ENCODE measurements at places on chromosomes 5 and 9. TPM values are rescaled to one million over a fixed set of nuclear protein-coding genes. Genes with fewer than 3 reads are reported as not detected.

- H3K4me3 ChIP-seq = no peak overlapping the region
- H3K4me1 ChIP-seq = no peaks in the 10 kb centered on the region
- no peaks in the 10 kb centered on the region for H3K27me3 ChIP-seq
- no peak for DNase-seq
- H3K27ac ChIP-seq = no peak overlapping the region
- no peaks in the 10 kb centered on the region for H3K36me3 ChIP-seq
These were observed 7.4 kb upstream of the C5orf46 start for GRCh38 chr5:147913786-147914185.

- H3K27me3 ChIP-seq = no peaks in the 10 kb centered on the region
- no peak overlapping the region for H3K4me3 ChIP-seq
- no peak overlapping the region for H3K27ac ChIP-seq
- peak; percentile 74 for DNase-seq
- H3K36me3 ChIP-seq = peaks cover 8% of the 10 kb centered on the region
- no peaks in the 10 kb centered on the region for H3K4me1 ChIP-seq
These were observed 9.8 kb downstream of the RACK1 start for GRCh38 chr5:181233801-181234454.

DNA sequence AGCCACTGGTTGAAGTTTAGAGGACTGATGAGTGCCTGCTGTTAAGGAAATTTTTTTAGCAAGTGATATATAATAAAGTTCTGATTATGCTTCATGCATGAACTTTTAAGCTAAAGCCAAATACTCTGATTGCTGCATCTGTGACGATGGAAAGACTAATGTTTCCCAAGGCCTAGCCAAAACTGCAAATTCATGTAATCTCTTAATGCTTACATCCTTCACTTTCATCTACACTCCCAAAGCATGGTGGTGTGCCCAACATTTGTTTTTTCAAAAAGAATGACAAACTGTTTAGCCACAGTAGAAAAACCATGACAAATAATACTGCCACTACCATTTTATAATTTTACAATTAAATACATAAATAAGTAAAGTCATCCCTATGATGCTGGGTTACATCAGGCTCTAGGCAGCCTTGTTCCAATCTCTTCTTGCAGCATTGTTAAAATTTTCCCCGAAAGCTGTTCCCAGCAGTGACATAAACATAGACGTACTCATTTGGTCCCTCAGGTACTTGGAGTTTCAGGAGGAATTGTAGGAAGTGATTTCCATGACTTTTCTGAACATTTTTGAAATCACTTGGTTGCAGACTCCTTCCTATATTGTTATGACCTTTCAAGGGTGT, 625.3 kb upstream of the DMAC1 start:
- no peaks in the 10 kb centered on the region for H3K27me3 ChIP-seq
- no peak overlapping the region for H3K27ac ChIP-seq
- no peaks in the 10 kb centered on the region for H3K4me1 ChIP-seq
- H3K4me3 ChIP-seq = no peak overlapping the region
- DNase-seq = no peak

DNA sequence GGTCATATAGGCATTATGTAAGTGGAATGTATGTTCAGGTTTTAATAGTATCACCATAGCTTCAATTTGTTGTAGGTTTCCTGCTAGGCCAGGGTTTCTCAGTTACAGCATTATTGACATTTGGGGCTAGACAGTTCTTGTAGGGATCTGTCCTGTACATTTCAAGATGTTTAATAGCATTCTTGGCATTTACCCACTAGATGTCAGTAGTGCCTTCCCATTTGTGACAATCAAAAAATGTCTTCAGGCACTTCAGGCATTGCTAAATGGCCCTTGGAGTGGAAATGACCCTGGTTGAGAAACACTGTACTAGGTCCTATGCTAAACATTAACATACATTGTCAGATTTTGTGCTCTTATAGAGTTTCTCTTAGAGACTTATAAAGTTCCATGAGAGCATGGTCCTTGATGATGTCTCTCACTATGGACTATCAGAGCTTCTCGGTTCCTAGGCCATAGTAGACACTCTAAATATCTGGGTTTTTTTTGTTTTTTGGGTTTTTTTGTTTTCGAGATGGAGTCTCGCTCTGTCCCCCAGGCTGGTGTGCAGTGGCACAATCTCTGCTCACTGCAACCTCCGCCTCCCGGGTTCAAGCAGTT, 1.4 kb downstream of the KIF20A start:
- peaks cover 18% of the 10 kb centered on the region for H3K4me1 ChIP-seq
- H3K27ac ChIP-seq = no peak overlapping the region
- H3K36me3 ChIP-seq = peaks cover 6% of the 10 kb centered on the region
- peak overlapping the region; percentile 85 for H3K4me3 ChIP-seq

DNA sequence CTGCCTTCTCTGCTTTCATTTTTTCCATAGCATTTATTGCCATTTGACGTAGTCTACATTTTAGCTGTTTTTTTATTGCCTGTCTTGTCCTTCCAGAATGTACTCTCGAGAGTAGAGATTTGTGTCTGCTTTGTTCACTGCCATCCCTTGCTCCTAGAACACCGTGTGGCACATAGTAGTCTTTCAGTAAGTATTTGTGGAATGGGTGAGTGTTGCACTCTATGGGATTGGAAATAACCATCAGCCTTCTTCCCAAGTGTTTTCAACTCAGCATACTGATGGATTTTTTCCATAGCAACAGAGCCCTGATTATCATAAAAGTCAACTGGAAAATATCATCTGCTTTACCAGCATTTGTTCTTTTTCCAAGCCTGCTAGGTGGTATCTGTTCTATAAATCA, 462.6 kb downstream of the ENC1 start:
- H3K27ac ChIP-seq = no peak overlapping the region
- no peaks in the 10 kb centered on the region for H3K27me3 ChIP-seq
- no peak overlapping the region for H3K4me3 ChIP-seq
- H3K4me1 ChIP-seq = no peaks in the 10 kb centered on the region
- no peaks in the 10 kb centered on the region for H3K36me3 ChIP-seq
- DNase-seq = no peak

GRCh38 chr5:148725675-148726074, 71.3 kb upstream of the HTR4 start:
- peaks cover 5% of the 10 kb centered on the region for H3K27me3 ChIP-seq
- H3K4me1 ChIP-seq = no peaks in the 10 kb centered on the region
- no peaks in the 10 kb centered on the region for H3K36me3 ChIP-seq
- no peak overlapping the region for H3K27ac ChIP-seq

- no peaks in the 10 kb centered on the region for H3K4me1 ChIP-seq
- H3K36me3 ChIP-seq = peaks cover 66% of the 10 kb centered on the region
- DNase-seq = no peak
- H3K4me3 ChIP-seq = no peak overlapping the region
- H3K27ac ChIP-seq = no peak overlapping the region
These were observed 197.7 kb upstream of the OTULINL start for GRCh38 chr5:14383923-14384322.

- H3K36me3 ChIP-seq = no peaks in the 10 kb centered on the region
- no peaks in the 10 kb centered on the region for H3K27me3 ChIP-seq
- H3K4me1 ChIP-seq = peaks cover 69% of the 10 kb centered on the region
- H3K4me3 ChIP-seq = no peak overlapping the region
- H3K27ac ChIP-seq = no peak overlapping the region
- no peak for DNase-seq
These were observed 17.5 kb downstream of the ADAM19 start for GRCh38 chr5:157558041-157558595.

DNA sequence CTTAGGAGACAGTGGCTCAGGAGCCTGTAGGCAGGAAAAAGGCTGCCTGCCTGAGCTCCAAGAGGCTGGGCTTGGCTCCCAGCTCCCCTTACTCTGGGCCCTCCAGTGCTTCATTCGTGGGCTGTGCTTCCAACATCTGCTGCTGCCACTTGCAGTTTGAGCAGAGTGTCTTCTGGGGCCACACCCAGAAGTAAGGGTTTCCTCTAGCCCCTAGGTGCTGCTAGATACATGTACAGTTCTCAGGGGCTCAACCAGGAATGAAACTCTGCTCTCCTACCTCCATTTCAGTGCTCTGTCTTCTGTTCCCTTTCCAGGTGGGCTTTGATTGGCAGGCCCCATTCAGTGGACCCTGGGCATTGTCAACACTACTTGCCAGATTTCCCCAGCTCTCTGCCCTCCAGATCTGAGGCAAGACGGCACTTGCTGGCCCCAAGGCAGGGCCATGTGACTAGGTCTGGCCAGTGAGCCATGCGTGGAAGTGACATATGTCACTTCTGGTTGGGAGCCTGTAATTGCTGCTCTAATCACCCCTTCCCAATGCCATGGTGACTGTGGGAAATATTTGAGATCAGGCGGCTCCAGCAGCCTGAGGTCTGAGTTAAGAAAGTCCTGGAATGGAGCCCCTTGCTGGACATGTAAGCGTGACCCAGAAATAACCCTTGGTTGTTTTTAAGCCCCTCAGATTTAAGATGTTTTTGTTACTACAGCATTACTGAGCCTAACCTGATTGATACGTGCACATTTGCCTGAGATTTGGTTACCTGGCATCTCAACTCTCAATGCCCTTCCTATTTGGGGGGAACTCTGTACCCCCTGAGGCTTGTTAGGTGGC, 9.4 kb upstream of the BOD1 start:
- no peak overlapping the region for H3K27ac ChIP-seq
- no peaks in the 10 kb centered on the region for H3K27me3 ChIP-seq
- DNase-seq = no peak
- peaks cover 4% of the 10 kb centered on the region for H3K4me1 ChIP-seq
- H3K36me3 ChIP-seq = no peaks in the 10 kb centered on the region
- H3K4me3 ChIP-seq = no peak overlapping the region

GRCh38 chr9:127633216-127633862, 21.3 kb downstream of the STXBP1 start:
- peaks cover 6% of the 10 kb centered on the region for H3K4me1 ChIP-seq
- no peak overlapping the region for H3K4me3 ChIP-seq
- peak overlapping the region; percentile 32 for H3K27ac ChIP-seq
- H3K27me3 ChIP-seq = no peaks in the 10 kb centered on the region
- no peak for DNase-seq

DNA sequence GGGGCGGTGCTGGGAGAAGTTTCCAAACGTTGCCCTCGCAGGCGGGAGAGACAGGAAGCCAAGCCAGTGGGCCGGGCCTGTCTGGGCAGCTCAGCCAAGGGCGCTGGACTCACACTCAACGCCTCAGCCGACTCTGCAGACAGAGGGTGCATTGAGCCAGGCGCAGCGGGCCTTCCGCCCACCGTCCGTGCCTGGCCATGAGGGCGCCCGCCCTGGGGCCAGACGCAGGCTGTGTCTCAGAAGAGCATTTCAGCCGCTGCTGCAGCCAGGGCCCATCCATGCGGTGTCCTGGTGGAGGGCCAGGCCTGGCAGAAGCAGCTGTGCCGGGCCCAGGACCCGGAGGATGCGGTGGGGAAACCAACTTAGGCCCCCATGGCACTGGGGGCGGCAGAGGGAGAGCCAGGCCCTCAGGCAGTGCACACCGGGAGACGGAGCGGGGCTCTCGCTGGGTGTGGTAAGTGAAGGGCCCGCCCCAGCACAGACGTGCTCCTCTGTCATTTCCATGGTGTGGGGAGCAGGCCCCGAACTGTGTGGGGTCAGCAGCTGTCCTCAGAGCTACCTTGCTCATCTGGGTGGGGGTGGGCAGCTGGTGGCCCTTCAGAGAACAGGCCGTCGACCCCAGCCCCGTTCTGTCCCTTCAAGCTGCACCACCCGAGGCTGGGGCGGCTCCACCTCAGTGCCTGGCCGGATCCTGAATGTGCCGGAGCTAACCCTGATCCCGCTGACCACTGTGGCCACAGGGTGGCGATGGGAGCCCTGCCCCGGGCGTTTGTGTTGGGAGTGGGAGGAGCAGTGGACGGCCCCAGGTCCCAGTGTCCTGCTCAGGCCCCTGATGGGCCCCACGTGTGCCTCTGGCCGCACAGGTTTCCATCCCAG, 18.0 kb downstream of the DNLZ start:
- peak overlapping the region; percentile 25 for H3K4me3 ChIP-seq
- H3K4me1 ChIP-seq = peaks cover 18% of the 10 kb centered on the region
- H3K27ac ChIP-seq = peak overlapping the region; percentile 79
- peaks cover 5% of the 10 kb centered on the region for H3K36me3 ChIP-seq
- peak; percentile 85 for DNase-seq
- no peaks in the 10 kb centered on the region for H3K27me3 ChIP-seq

- H3K4me1 ChIP-seq = no peaks in the 10 kb centered on the region
- H3K27ac ChIP-seq = peak overlapping the region; percentile 15
- no peak overlapping the region for H3K4me3 ChIP-seq
These were observed 132.5 kb downstream of the HSD17B3 start for GRCh38 chr9:96169484-96169883.

GRCh38 chr9:86452201-86452828, 98.1 kb upstream of the TUT7 start:
- H3K4me1 ChIP-seq = no peaks in the 10 kb centered on the region
- H3K4me3 ChIP-seq = no peak overlapping the region
- H3K27me3 ChIP-seq = no peaks in the 10 kb centered on the region
- no peak for DNase-seq
- no peak overlapping the region for H3K27ac ChIP-seq

- no peak overlapping the region for H3K27ac ChIP-seq
- H3K36me3 ChIP-seq = no peaks in the 10 kb centered on the region
- H3K27me3 ChIP-seq = no peaks in the 10 kb centered on the region
- no peaks in the 10 kb centered on the region for H3K4me1 ChIP-seq
- DNase-seq = no peak
- H3K4me3 ChIP-seq = no peak overlapping the region
These were observed 42.4 kb upstream of the FST start for GRCh38 chr5:53438079-53438478.

DNA sequence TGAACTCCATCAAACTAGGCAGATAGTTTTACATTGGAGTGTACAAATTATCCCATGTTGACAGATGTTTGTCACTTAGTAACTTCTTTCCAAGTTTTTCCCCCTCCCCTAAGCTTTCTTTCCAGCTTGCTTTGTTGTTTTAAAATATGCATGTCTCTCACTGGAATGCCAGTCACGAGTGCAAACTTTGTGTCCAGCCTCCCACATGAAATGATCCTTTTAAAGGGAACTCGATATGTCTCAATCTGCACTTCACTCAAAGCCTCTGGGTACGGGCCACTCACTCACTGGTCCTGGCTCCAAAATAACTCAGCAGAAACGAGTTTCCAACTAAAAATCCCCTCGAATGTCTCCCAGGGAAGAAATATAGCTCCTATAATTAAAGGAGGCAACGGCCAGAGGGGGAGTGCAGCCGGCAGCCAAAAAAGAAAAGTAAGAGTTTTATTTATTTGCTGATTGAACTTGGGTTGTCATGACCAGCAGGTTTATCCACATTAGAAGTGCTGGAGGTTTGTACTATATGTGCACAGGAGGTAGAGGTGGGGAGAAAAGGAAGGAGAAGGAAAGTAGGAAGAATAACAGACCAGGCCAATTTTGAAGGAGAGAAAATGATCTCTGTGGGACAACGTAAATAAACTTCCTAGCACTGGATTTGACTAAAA, 17.5 kb downstream of the NR2F1 start:
- H3K27me3 ChIP-seq = peaks cover 17% of the 10 kb centered on the region
- H3K4me1 ChIP-seq = peaks cover 18% of the 10 kb centered on the region
- H3K36me3 ChIP-seq = no peaks in the 10 kb centered on the region
- H3K4me3 ChIP-seq = no peak overlapping the region

The FOXI1 gene
- polyA plus RNA-seq = not detected

The CDH12 gene
- polyA plus RNA-seq = not detected

The BHMT2 gene
- 0.17 TPM for polyA plus RNA-seq

The PARP8 gene
- polyA plus RNA-seq = 14.8 TPM

The GADD45G gene
- 17.6 TPM for polyA plus RNA-seq

The BRINP1 gene
- 0.06 TPM for polyA plus RNA-seq

All from spleen (tissue), 13 donors.